Activated T-cell treated with anti-CD3 and anti-CD28 coated beads, Interleukin-2, amount 50 U/mL, for 72 hours (primary cell): ENCODE measurements at places on chromosomes 12 and 14. TPM values are rescaled to one million over a fixed set of nuclear protein-coding genes. Genes with fewer than 3 reads are reported as not detected.
A peak's percentile ranks its signal among the peaks of the same experiment; 100 is the strongest.

- H3K4me3 ChIP-seq, result no peak overlapping the region
- peaks cover 41% of the 10 kb centered on the region for H3K4me1 ChIP-seq
- H3K27ac ChIP-seq, result no peak overlapping the region
- H3K36me3 ChIP-seq, result peaks cover 2% of the 10 kb centered on the region
These were observed 8.5 kb upstream of the AMIGO2 start for GRCh38 chr12:47088021-47088944.

DNA sequence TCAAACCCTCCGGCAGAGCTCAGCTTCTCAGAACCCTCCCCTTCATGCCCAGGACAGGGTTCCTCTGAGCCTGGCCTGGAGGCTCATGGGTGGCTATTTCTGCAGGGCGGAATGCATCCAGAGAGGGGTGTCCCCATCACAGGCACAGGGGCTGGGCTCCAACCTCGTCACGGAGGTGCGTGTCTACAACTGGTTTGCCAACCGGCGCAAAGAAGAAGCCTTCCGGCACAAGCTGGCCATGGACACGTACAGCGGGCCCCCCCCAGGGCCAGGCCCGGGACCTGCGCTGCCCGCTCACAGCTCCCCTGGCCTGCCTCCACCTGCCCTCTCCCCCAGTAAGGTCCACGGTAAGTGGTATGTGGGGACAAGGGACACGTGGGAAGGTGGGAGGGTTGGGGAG lies 15.7 kb downstream of the HNF1A start:
- H3K27ac ChIP-seq, result no peak overlapping the region
- H3K36me3 ChIP-seq, result no peaks in the 10 kb centered on the region
- H3K27me3 ChIP-seq, result peaks cover 11% of the 10 kb centered on the region
- no peak overlapping the region for H3K4me3 ChIP-seq
- no peaks in the 10 kb centered on the region for H3K4me1 ChIP-seq
- no peak for DNase-seq

- no peaks in the 10 kb centered on the region for H3K4me1 ChIP-seq
- no peak overlapping the region for H3K27ac ChIP-seq
- no peaks in the 10 kb centered on the region for H3K36me3 ChIP-seq
These were observed 8.7 kb upstream of the FGD4 start for GRCh38 chr12:32390572-32391219.

- H3K4me3 ChIP-seq, result peak overlapping the region; percentile 44
- H3K4me1 ChIP-seq, result peaks cover 7% of the 10 kb centered on the region
- H3K27me3 ChIP-seq, result peaks cover 13% of the 10 kb centered on the region
- DNase-seq, result peak; percentile 60
These were observed 154.4 kb downstream of the KCNK10 start for GRCh38 chr14:88168498-88169165.

- DNase-seq, result no peak
- H3K27me3 ChIP-seq, result no peaks in the 10 kb centered on the region
- H3K4me3 ChIP-seq, result no peak overlapping the region
These were observed 223.3 kb downstream of the CCDC91 start for GRCh38 chr12:28413460-28414109.

DNA sequence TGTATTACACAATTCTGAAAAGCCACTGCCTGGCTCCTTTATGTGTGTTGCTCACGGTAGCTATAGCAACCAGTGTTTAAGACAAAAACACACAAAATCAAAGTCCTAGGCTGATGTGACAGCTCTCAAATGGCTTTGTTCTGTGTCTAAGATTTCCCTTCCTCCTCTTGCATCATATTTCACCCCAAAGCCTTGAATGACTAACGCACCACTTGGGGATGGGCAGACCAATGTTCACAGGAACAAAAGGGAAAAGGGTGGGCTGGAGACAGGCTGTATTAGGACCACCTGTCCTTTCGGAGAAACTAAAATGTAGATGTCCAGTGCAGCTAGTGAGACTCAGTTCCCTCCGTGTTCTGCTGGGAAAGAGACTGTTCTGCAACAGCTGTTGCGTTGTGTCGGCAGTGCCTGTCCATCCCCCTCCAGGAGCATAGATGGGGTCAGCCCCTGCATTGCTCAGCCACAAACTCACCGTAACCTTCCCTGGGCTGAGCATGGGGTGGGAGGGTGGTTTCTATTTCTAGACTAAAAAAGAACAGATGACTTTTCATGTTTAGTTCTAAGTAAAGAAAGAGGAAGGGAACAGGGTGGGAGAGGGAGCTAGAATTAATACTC lies 26.8 kb upstream of the DAAM1 start:
- peaks cover 8% of the 10 kb centered on the region for H3K27me3 ChIP-seq
- peaks cover 2% of the 10 kb centered on the region for H3K36me3 ChIP-seq
- peak overlapping the region; percentile 36 for H3K4me3 ChIP-seq
- H3K27ac ChIP-seq, result no peak overlapping the region
- H3K4me1 ChIP-seq, result peaks cover 12% of the 10 kb centered on the region
- peak; percentile 38 for DNase-seq

SERPINA9 gene
- not detected for total RNA-seq

DNA sequence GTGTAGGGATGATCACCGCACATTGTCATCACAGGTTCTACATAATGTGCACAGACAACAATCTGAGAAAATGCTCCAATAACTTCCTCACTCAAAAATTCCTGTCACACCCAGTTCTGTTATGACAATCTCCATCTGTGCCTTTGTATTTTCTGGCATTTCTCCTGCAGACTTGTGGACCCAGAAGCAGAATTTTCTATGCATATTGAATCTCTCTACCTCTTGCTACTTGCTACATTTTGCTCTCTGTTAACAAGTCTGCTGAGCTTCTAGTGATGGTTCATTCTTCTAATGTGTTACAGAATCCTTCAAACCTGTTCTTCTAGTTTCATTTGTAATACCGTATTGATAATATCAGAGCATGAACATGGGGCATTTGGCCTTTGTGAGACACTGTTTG lies 127.8 kb upstream of the PTPRQ start:
- H3K4me3 ChIP-seq, result no peak overlapping the region
- H3K4me1 ChIP-seq, result no peaks in the 10 kb centered on the region
- no peak for DNase-seq
- H3K36me3 ChIP-seq, result no peaks in the 10 kb centered on the region
- H3K27ac ChIP-seq, result no peak overlapping the region

DNA sequence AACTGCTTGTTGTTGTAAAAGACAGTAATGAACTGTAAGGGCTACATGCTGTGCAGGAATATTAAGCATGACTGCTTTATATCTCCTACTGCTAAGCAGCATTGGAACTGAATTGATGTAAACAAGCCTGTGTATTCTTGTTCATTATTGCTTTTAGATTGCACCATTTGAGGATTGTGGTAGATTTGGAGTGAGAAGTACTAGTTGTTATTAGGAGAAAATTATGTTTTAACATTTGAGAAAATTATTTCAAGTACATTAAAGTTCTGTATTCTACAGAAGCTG lies 212.7 kb downstream of the ERC1 start:
- no peak for DNase-seq
- H3K4me1 ChIP-seq, result peaks cover 11% of the 10 kb centered on the region
- no peak overlapping the region for H3K27ac ChIP-seq
- no peak overlapping the region for H3K4me3 ChIP-seq

KDM5A gene
- 75.0 TPM for total RNA-seq

- no peaks in the 10 kb centered on the region for H3K36me3 ChIP-seq
- H3K4me3 ChIP-seq, result no peak overlapping the region
- no peaks in the 10 kb centered on the region for H3K4me1 ChIP-seq
- no peak overlapping the region for H3K27ac ChIP-seq
- no peak for DNase-seq
These were observed 250.8 kb downstream of the SLC6A15 start for GRCh38 chr12:84661786-84662185.

GRCh38 chr12:90004319-90005074 lies 295.9 kb upstream of the ATP2B1 start:
- H3K27ac ChIP-seq, result no peak overlapping the region
- no peak overlapping the region for H3K4me3 ChIP-seq
- peaks cover 9% of the 10 kb centered on the region for H3K27me3 ChIP-seq
- DNase-seq, result no peak
- H3K36me3 ChIP-seq, result no peaks in the 10 kb centered on the region
- H3K4me1 ChIP-seq, result no peaks in the 10 kb centered on the region

CLEC9A gene
- not detected for total RNA-seq

LGR5 gene
- total RNA-seq, result not detected

DNA sequence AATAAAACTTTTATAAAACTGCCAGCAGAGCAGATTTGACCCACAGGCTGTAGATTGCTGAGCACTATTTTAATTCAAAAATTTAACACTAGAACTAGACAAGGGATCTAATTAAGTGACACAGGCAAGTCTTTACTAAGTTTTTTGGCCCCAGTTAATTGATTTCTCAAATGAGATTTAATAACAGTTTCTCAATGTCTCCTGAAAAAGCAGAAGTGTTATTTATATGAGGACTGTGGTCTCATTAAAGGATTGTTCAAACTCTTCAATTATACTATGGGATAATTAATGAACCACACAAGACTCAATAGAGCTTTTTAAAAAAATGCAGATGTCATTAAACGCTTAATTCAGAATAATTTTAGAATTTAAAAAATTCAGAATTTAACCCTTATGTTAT lies 1.9 kb downstream of the HEATR5A start:
- no peak for DNase-seq
- peak overlapping the region; percentile 12 for H3K4me3 ChIP-seq
- no peaks in the 10 kb centered on the region for H3K27me3 ChIP-seq
- H3K36me3 ChIP-seq, result peaks cover 1% of the 10 kb centered on the region
- peaks cover 39% of the 10 kb centered on the region for H3K4me1 ChIP-seq

GRCh38 chr14:73794146-73794545 lies 57.5 kb upstream of the PTGR2 start:
- DNase-seq, result no peak
- no peaks in the 10 kb centered on the region for H3K27me3 ChIP-seq
- H3K27ac ChIP-seq, result peak overlapping the region; percentile 12
- peaks cover 12% of the 10 kb centered on the region for H3K4me1 ChIP-seq
- H3K36me3 ChIP-seq, result no peaks in the 10 kb centered on the region
- no peak overlapping the region for H3K4me3 ChIP-seq

HSPB8 gene
- not detected for total RNA-seq

DNA sequence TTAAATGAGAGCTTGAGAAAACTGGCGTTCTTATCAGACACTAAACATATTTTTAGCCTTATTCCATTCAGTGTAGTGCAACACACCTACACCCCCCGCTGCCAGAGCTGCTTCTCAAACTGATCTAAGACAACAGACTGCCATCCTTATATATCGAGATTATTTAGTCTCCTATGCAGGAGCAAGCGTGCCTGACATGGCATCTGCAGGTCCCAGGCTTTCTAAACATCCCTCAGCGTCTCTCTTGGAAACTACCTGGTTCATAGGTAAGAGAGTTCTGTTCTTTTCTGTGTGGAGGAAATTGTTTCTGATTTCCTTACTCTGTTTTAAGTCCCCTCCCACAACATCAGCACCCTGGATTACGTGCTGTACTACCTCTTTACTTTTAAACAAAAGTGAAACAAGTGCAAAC lies 117.1 kb upstream of the PTPRB start:
- no peak for DNase-seq
- no peaks in the 10 kb centered on the region for H3K4me1 ChIP-seq
- H3K4me3 ChIP-seq, result no peak overlapping the region

GPR132 gene
- 49.6 TPM for total RNA-seq

CLEC1A gene
- not detected for total RNA-seq

GRCh38 chr12:116650585-116651087 lies 87.2 kb downstream of the SPRING1 start:
- H3K27me3 ChIP-seq, result no peaks in the 10 kb centered on the region
- no peak for DNase-seq
- H3K4me3 ChIP-seq, result no peak overlapping the region
- no peaks in the 10 kb centered on the region for H3K36me3 ChIP-seq
- H3K4me1 ChIP-seq, result peaks cover 11% of the 10 kb centered on the region
- H3K27ac ChIP-seq, result no peak overlapping the region
